SJSA1 (cell line): ENCODE measurements at places on chromosomes 5 and 9.

- DNase-seq: no peak
These were observed 11.9 kb downstream of the SPINK6 start for GRCh38 chr5:148214665-148215185.

- DNase-seq: no peak
These were observed 196.3 kb downstream of the TRIO start for GRCh38 chr5:14339468-14339867.

DNA sequence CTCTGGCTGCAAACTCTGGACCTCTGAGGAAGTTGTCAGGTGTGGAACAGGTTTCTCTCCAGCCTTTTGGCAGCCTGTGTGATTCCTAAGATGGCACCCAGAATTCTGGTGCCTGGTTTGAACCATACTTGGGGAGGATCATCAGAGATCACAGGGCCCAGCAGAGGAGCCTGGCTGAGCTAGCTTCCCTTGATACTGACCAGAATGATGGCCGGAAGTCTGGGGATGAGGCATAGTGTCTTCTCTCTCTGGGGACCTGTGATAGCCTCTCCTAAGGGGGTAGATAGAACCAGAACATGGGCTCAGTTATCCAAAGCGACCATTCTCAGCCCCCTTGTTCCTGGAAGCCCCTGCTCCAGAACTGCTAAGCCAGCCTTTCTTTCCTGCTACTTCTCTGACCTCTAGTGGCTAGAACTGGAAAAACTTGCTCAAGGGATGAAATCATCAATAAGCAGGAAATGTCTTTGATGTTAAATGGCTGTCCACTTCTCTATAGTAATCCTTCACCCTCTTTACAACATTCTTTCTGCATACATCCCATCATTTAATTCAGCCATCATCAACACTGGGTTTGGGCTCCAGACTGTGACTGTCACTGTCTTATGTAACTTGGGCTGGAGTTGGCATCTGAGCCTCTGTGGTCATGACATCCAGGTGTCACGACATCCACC is 55.1 kb downstream of the C9orf152 start:
- DNase-seq: peak; percentile 57

DNA sequence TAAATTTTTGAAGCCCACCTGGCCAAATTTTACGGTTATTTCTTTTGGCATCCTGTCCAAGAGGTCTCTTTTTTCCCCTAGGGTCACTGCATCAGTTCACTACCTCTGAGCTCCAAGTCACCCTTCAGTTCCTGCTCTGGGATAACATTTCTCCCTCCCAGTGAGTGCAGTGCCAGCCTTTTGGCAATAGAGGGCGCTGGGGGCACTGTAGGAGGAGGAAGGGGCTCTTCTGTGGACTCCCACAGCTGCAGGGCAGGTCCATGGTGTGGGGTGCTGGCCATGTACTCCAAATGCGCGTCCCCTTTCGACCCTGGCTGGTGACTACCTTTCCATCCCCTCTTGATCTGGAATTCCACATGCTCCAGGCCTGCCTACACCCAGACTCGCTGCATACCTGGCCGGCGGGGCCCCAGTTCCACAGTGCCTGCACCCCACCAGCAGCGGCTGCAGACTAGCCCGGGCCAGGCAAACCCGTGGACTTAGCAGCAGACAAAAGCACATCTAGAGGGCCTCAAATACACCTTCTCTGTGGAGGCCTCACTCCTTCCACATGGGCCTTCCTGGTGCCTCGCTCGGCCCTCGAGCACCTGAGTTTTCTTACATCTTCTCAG is 20.3 kb upstream of the NINJ1 start:
- peak; percentile 19 for DNase-seq

DNA sequence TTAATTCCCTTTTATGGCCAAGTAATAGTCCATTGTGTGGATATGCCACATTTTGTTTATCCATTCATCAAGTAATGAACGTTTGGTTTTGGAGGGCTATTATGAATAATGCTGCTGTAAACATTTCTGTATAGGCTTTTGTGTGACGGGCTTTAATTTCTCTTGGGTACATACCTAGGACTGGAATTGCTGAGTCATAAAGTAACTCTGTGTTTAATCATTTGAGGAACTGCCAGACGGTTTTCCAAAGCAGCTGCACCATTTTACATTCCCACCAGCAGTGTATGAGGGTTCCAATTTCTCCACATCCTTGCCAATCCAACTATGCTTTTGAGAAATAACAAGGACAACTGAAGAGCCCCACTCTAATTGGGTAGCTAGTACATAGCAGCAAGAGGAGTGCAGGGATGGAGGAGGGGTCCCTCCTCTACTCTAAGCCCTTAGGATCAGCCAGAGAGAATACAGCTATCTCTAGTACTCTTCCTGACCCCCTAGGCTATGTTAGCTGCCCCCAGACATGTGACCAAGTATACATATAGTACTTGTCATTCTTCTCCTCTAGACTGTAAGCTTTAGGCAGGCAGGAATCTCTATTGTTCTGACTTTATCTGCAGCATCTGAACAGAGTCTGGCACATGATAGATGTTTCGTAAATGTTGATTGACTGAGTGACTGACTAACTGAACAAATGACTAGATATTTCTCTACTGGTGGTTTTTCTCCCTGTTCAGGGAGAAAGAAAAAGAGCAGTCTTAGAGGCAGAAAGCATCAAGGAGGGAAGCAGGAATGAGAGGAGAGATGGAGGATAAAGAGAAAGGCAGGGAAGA is 22.1 kb upstream of the MATR3 start:
- peak; percentile 61 for DNase-seq

GRCh38 chr5:30849931-30850710 is 343.4 kb upstream of the CDH6 start:
- no peak for DNase-seq

- no peak for DNase-seq
These were observed 22.8 kb downstream of the URM1 start for GRCh38 chr9:128393970-128394369.

DNA sequence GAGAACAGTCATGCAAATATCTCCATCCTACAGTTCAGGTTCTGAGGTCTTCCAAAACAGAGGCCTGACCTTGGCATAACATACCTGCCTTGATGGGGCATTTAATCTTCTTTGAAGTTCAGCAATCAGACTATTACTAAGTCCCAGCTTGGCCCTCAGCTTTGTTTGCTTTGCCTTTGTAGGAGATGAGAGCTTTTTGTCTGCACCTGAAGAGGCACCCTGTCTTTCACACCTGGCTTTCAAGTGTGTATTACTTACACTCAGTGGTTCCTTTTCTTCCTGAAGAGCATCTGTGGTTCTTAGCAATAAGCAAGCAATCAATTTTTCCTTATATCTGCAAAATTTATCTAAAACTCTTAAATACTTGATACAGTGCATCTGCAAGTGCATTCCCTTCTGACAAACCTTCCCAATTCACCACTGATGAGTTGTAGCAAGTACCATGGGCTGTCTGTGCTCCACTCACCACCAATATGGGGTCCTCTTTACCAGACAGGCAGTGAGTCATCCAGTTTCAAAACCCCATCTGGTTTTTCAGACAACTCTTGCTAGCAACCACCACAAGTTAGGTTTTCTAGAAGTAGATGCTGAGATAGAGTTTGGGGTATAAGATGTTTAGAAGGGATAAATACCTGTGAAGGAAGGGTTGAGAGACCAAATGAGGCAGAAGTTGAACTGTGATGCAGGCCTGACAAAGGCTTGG is 100.2 kb downstream of the HINT1 start:
- DNase-seq: no peak

DNA sequence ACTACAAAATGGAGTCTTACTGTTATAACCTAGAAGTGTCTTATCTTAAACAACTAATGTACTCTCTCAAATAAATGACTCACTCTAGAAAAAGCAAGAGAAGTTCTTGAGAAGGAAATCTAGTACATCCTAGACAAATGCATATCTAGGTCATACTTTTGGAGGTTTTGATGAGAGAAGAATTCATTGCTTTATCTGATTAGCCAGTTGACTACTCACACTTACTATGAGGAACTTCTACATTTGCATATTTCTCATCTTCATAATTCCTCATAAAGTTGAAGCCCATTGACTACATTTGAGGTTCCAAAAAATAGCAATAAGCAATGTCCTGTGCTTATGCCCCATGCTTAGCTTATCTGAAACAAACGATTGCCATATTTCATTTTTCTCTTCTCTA is 2.8 kb downstream of the JAKMIP2 start:
- DNase-seq: no peak

DNA sequence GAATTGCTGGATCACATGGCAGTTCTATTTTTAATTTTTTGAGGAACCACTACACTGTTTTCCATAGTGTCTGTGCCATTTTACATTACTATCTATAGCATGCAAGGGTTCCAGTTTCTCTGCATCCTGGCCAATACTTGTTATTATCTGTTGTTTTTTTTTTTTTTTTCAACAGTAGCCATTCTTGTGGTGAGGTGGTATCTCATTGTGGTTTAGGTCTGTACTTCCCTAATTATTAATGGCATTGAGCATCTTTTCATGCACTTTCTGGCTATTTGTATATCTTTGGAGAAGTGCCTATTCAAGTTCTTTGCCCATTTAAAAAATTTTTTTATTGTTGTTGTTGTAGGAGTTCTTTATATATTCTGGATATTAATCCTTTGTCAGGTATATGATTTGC is 97.7 kb downstream of the GDNF start:
- DNase-seq: no peak

- no peak for DNase-seq
These were observed 106.0 kb downstream of the MEGF10 start for GRCh38 chr5:127396490-127397155.

- no peak for DNase-seq
These were observed 40.2 kb upstream of the TYRP1 start for GRCh38 chr9:12652973-12653372.

- no peak for DNase-seq
These were observed 209.6 kb upstream of the CDH10 start for GRCh38 chr5:24854350-24854749.

- DNase-seq: no peak
These were observed 198.6 kb downstream of the SH3GL2 start for GRCh38 chr9:17777465-17777864.

DNA sequence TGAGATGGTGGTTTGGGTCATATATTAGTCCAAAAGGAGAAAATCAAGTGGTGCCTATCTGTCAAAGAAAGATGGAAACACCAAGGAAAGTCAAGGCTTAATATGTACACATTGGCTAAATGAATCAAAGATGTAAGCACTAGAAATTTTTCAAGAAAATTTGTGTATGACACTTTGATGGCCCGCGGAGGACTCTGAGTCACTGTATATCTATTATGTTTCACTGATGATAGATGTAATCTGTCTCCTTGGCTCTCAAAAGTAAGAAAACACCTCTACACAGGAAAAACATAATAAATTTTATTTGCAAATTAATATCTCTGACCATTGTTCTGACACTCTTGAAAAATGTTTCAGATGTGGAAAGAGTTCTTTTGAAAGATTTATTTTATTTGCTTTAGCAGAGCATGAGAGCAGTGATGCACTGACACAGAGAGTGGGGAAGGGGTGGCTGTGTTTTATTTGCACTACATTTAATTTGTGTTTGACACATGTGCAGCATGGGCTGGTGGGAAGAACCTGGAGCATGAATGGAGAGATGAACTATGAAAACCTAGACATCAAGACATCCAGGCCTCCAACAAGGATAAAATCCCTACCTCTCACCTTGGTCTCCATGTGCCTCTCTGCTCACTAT is 180.8 kb upstream of the GAS1 start:
- DNase-seq: no peak

DNA sequence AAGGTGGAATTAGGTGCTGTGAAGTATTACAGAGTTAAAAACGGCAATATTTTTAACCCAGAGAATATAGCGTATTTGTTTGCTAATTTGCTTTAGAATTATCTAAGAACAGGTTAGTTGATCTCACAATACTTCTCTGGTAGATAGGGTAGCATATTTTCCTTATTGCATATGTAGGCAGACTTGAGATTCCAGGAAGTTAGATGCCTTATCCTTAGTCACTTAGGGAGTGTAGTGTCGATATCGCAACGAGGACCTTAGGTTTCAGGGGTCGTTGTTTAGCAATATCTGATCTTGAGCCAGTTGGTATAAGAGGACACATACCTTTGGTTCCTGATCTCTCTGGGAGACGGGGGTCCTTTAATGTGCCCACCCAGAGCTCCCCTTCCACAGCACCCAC is 28.5 kb upstream of the IL6ST start:
- no peak for DNase-seq

GRCh38 chr5:137610598-137610997 is 111.5 kb upstream of the SPOCK1 start:
- no peak for DNase-seq
